Activated T-helper 17 cell treated with anti-CD3 and anti-CD28 coated beads, Interleukin-2, amount 50 U/mL, for 72 hours (primary cell): ENCODE measurements at places on chromosomes 5 and 9.

DNA sequence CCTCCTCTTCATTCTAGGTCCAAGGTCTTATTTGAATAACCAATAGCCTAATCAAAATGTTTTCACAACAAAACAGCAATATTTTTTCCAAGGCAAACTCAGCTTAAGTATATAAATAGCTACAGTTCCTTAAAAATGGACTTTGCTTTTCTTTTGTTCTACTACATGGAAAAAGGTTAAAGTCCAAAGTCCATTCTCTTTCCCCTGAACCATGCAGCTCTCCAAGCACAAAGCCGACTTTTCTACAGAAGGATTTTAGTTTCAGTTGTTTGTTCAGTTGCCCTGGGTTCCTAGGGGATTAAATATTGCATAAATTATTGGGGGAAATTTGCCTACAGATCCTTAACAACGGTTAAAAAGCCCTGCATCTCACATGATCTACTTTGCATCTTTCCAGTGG, 677.0 kb upstream of the KLF4 start:
- ATAC-seq: no peak

DNA sequence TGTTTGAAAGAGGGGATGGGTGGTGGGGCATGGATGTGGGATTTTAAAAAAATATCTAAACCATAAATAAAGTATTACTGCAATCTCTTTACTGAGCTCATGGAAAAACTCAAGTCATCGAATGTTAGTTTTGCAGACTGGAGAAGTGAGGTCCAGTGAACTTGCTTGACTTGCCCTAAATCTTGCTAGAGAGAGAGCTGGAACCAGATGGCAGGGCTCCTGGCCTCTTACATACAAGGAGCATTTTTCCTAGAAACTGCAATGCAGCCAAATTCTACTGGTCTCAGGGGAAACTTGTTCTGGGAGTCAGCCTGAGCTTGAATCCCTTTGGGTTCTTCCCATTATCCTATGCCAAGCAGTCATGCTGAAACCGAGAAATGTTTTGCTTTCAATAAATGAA, 2.9 kb upstream of the TGFBI start:
- ATAC-seq: no peak

DNA sequence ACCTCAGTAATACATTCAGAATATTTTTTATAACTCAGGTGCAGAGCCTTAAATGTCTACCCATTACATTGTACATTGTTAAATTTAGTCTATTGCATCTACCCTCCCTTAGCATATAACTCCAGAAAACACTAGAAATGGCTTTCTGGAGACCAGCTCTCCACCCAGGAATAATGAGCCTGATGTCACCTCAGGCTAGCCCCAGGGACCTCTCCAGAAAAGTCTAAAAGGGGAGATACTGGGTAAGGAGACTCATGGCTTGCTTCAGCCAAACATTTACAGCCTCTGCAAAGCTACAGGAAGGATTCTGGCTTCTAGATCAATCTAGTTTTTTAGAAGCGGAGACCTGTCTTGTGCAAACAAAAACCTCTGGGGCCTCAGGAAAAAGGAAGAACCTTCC, 13.8 kb upstream of the SUSD1 start:
- no peak for ATAC-seq

GRCh38 chr5:110169461-110169860, 479.7 kb downstream of the MAN2A1 start:
- no peak for ATAC-seq

DNA sequence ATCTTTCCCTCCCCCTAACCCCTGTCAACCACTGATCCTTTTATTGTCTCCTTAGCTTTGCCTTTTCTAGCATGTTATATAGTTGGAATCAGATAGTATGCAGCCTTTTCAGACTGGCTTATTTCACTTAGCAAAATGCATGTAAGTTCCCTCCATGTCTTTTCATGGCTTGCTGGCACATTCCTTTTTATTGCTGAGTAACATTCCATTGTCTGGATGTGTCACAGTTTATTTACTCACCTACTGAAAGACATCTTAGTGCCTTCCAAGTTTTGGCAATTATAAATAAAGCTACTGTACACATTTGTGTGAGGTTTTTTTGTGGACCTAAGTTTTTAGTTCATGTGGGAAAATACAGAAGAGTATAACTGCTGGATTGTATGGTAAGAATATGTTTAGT, 230.1 kb downstream of the PBX3 start:
- ATAC-seq: no peak

DNA sequence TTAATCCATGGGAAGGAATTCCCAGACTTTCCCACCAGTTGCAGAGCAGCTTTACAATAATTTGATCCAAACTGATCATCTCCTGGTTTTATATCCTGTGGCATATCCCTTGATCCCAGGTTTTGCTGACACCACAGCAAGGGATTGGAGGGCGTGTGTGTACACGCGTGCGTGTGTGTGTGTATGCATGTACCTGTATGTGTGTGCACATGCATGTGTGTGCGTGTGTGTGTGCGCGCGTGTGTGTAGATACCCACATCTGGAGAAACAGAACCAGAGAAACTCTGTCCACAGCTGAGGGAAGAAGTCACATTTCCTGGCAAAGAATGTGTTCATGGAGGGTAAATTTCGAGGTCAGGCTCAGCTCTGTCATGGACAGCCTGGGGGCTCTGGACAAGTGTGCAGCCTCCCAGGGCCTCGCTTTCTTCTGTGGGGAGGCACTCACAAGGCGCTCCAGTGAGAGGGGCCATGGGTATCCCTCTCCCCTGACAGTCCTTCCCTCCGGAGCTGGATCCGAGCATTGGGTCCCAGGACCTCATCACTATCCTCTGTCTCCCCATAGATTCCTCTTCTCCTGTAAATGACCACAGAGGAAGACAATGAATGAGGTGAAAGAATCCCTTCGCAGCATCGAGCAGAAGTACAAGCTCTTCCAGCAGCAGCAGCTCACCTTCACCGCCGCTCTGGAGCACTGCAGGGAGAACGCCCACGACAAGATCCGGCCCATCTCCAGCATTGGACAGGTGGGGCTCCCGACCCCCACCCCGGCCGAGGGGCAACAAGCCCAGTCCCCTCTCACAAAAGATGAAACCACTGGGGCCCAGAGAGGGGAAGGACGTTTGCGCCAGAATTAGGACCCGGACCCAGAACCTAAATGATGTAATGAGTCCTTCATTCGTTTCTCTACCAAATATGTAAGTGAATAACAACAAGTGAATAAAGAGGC, 4.9 kb downstream of the SPACA9 start:
- no peak for ATAC-seq

GRCh38 chr9:22307013-22307711, 139.5 kb upstream of the DMRTA1 start:
- ATAC-seq: no peak

DNA sequence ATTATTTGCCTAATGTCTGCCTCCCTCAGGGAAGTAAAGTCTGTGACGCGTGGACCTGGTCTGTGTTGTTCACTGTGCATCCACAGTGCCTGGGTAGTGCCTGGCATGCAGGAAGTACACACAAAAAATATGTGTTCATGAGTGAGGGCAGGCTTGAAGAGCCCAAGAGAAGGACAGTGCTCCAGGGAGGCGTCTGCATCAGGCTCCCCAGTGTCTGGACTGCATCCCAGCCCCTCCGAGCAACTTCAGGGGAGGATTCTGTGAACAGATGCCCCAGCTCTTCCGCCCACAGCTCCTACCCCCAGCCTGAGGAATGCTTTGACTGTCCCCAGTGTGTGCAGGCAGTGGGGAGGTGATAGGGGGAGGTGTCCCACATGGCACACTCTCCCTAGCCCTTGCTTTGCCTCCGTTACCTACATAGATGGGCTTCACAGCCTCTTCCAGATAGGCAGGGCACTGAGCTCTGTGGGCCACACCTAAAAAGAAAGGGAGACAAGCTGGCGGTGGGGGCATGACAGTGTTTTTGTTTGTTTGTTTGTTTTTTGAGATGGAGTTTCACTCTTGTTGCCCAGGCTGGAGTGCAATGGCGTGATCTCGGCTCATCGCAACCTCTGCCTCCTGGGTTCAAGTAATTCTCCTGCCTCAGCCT, 25.4 kb downstream of the IRF1 start:
- ATAC-seq: no peak

- no peak for ATAC-seq
Measured at GRCh38 chr5:122877518-122877917, 32.1 kb downstream of the SNX24 start.

GRCh38 chr5:172266676-172267092, 16.9 kb downstream of the UBTD2 start:
- no peak for ATAC-seq

GRCh38 chr9:137279741-137280473, 2.4 kb downstream of the TOR4A start:
- no peak for ATAC-seq

GRCh38 chr5:16593013-16593412, 23.8 kb downstream of the RETREG1 start:
- ATAC-seq: no peak

- no peak for ATAC-seq
Measured at GRCh38 chr5:119554597-119554996, 74.8 kb upstream of the FAM170A start.

DNA sequence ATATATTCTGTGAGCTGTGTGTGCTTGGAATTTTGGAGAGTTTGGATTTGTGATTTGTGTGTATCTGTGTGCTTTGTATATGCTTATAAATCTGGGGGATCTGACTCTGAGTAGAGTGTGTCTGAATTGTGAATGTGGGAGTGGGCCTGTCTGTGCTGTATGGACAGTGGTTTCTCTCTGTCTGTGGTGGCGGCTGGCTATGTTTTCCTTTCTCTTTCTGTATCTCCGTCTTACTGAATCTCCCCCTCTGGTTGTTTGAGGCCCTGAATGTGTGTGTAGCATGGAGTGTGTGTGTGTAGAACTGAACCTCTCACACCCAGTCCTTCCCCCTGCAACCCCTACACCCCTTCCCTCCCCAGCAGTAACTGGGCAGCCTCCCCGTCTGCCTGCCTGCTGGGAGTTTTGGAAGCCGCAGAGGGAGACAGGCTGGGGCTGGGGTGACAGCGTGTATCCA, 4.7 kb downstream of the CXXC5 start:
- no peak for ATAC-seq
